ENCODE measurements at places on chromosomes 5 and 9. TPM values are rescaled to one million over a fixed set of nuclear protein-coding genes. Genes with fewer than 3 reads are reported as not detected.

GRCh38 chr5:154723740-154724505, 31.3 kb upstream of the LARP1 start:
- no peaks in the 10 kb centered on the region for H3K36me3 ChIP-seq
- no peaks in the 10 kb centered on the region for H3K27me3 ChIP-seq
- peaks cover 12% of the 10 kb centered on the region for H3K4me1 ChIP-seq
- H3K27ac ChIP-seq: no peak overlapping the region
- DNase-seq: no peak
- no peak overlapping the region for H3K4me3 ChIP-seq

GRCh38 chr9:101434998-101435397, 576 bp downstream of the ALDOB start:
- H3K4me3 ChIP-seq: no peak overlapping the region
- H3K27me3 ChIP-seq: no peaks in the 10 kb centered on the region
- no peaks in the 10 kb centered on the region for H3K36me3 ChIP-seq
- H3K27ac ChIP-seq: no peak overlapping the region
- no peak for DNase-seq

- peaks cover 9% of the 10 kb centered on the region for H3K4me1 ChIP-seq
- no peaks in the 10 kb centered on the region for H3K27me3 ChIP-seq
- H3K36me3 ChIP-seq: no peaks in the 10 kb centered on the region
- no peak for DNase-seq
These were observed 85.5 kb downstream of the LNPEP start for GRCh38 chr5:97021416-97021815.

GFI1B gene
- not detected for total RNA-seq

GRCh38 chr5:77367741-77368140, 124.4 kb downstream of the WDR41 start:
- DNase-seq: no peak
- H3K27me3 ChIP-seq: no peaks in the 10 kb centered on the region
- no peak overlapping the region for H3K27ac ChIP-seq
- H3K4me3 ChIP-seq: no peak overlapping the region
- H3K36me3 ChIP-seq: no peaks in the 10 kb centered on the region

DNA sequence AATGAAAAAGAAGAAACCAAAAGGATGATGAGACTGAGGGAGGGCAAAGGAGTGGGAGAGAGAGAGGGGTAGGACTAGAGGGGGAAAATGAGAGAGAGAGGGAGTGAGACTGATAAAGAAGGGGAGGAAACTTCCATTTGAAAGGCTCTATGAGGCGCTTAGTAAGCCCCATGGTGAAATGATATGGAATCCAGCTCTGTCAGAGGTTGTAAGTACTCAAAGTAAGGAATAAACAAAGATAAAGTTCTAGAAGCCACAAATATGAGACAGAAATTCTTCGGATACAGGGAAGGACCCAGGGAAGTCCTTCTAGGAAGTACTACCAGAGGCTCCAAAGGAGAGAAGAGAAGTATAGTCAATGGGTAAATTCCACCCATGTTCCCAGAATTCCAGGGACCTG, 21.7 kb upstream of the VLDLR start:
- DNase-seq: no peak
- no peak overlapping the region for H3K4me3 ChIP-seq
- no peak overlapping the region for H3K27ac ChIP-seq
- H3K36me3 ChIP-seq: no peaks in the 10 kb centered on the region

DNA sequence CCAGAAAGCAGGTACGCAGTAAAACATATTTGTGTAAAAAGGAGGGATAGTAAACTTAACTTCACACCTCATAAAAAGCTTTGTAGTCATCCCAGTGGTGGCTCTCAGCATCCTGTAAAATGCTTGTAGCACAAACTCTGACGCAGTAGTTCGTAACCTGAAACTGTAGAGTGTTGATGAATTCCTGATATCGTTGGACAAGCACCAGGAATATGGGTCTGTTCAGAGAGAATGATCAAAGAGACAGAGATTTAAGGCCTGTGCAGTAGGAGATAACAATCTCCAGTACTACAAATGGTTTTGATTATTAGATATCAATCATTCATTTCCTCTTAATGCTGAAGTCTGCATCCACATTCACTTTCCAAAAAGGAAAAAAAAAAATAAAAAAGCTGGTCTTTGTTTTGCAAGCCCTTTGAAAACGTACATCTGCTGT, 148.5 kb downstream of the KIAA0825 start:
- H3K4me3 ChIP-seq: no peak overlapping the region
- H3K4me1 ChIP-seq: no peaks in the 10 kb centered on the region
- H3K27ac ChIP-seq: no peak overlapping the region
- no peak for DNase-seq
- H3K27me3 ChIP-seq: no peaks in the 10 kb centered on the region
- H3K36me3 ChIP-seq: no peaks in the 10 kb centered on the region

PCDHAC2 gene
- 1.9 TPM for total RNA-seq

- H3K4me1 ChIP-seq: peaks cover 18% of the 10 kb centered on the region
- no peaks in the 10 kb centered on the region for H3K36me3 ChIP-seq
- DNase-seq: peak; percentile 21
These were observed 412.8 kb downstream of the SPOCK1 start for GRCh38 chr5:137086342-137086741.

DNA sequence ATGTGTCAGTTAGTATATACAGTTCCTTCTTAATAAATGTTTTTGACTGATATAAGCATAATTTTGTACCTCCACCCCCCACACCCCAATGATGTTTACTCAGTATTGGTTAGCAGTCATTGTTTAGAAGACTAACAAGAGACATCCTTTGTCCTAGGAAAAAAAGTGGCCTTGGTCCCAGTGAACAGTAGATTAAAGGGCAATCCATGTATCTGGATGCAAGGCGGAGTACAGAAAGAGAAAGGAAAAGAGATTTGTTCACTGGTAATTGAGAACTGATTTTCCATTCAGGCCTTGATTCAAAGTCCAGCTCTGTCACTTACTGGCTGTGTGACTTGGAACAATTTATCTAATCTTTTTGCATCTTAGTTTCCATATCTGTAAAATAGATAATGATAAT, 4.6 kb downstream of the RALGPS1 start:
- H3K36me3 ChIP-seq: no peaks in the 10 kb centered on the region
- H3K27me3 ChIP-seq: peaks cover 12% of the 10 kb centered on the region
- H3K4me1 ChIP-seq: peaks cover 15% of the 10 kb centered on the region
- no peak overlapping the region for H3K27ac ChIP-seq
- DNase-seq: no peak

MCC gene
- 2.5 TPM for total RNA-seq

GRCh38 chr5:69493396-69494133, 975 bp downstream of the OCLN start:
- H3K4me1 ChIP-seq: peaks cover 37% of the 10 kb centered on the region
- peaks cover 14% of the 10 kb centered on the region for H3K27me3 ChIP-seq
- H3K27ac ChIP-seq: peak overlapping the region; percentile 56
- peak overlapping the region; percentile 95 for H3K4me3 ChIP-seq
- DNase-seq: peak; percentile 77
- no peaks in the 10 kb centered on the region for H3K36me3 ChIP-seq

DNA sequence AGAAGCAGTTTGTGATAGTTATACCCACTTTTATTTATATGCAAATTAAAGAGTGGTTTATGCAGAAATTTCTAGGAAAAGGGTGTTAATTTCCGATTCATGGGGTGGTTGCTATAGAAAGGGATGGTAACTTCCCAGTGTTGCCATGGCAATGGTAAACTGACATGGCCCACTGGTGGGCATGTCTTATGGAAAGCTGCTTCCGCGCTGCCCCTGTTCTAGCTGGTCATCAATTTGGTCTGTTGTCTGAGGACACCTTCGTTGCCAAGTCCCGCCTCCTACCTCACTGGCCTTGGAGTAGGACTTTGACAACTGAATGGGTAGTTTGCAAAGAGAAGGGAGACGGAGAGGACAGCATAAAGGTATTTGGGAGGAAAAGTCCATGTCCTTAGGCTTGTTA, 74.0 kb upstream of the SMIM23 start:
- no peak for DNase-seq
- H3K4me3 ChIP-seq: no peak overlapping the region
- no peaks in the 10 kb centered on the region for H3K27me3 ChIP-seq
- H3K36me3 ChIP-seq: no peaks in the 10 kb centered on the region
- no peaks in the 10 kb centered on the region for H3K4me1 ChIP-seq

C5orf58 gene
- total RNA-seq: not detected

DNA sequence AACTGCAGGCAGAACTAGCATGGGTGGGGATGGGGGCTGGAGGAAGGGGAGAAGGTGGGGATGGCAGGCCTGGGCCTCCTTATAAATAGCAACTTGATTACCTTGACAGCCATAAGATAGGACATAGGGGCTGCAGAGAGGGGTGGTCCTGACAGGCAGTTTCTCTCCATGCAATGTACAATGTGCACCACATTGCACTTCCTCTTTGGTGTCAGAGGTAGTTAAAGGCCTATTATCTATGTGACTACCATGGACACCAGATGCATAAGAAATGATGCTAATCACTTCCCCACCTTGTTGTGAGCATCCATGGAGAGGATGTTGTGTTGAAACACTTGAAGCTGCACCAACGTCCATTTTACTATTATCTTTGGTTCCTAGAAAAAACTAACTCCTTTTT, 20.2 kb upstream of the SUB1 start:
- no peak for DNase-seq
- H3K27ac ChIP-seq: no peak overlapping the region
- no peaks in the 10 kb centered on the region for H3K36me3 ChIP-seq
- H3K27me3 ChIP-seq: no peaks in the 10 kb centered on the region

C9orf50 gene
- not detected for total RNA-seq

SOHLH1 gene
- not detected for total RNA-seq

GRCh38 chr9:93094658-93095204, 1.3 kb upstream of the CARD19 start:
- peak overlapping the region; percentile 49 for H3K4me3 ChIP-seq
- H3K4me1 ChIP-seq: peaks cover 5% of the 10 kb centered on the region
- no peaks in the 10 kb centered on the region for H3K36me3 ChIP-seq
- peaks cover 10% of the 10 kb centered on the region for H3K27me3 ChIP-seq
- H3K27ac ChIP-seq: no peak overlapping the region
- DNase-seq: peak; percentile 27

DNA sequence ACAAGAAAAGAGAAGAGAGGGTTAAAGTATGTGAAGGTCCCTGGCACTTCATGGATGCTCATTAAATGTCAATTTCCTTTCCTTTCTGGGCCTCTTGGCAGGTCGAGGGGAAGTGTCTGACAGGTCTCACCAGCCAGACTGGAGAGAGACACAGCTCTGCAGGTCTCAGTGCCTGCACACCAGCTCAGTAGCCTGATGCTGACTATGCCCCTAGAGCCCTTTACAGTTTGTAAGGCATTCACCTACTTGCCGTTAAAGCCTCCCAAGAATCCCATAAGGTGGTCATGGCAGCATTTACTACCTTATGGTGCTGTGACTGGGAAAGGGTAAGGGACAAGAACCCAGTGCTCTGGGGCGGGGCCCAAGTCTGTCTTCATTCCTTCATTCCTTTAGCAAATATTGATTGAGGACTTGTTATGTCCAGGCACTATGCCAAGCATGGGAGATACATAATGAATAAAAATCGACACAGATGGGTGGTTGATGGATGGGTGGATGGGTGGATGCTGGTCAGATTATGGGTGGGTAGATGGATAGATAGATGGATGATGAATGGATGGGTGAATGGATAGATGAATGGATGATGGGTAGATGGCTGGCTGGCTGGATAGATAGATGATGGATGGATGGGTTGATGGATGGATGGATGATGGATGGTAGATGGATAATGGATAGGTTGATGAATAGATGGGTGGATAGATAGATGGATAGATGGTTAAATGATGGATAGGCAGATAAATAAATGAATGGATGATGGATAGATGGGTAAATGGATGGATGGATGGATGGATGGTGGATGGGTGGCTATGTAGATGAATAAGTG, 21.3 kb upstream of the KIF12 start:
- no peak for DNase-seq
- H3K4me1 ChIP-seq: peaks cover 18% of the 10 kb centered on the region
- H3K36me3 ChIP-seq: no peaks in the 10 kb centered on the region
- no peak overlapping the region for H3K27ac ChIP-seq

DNA sequence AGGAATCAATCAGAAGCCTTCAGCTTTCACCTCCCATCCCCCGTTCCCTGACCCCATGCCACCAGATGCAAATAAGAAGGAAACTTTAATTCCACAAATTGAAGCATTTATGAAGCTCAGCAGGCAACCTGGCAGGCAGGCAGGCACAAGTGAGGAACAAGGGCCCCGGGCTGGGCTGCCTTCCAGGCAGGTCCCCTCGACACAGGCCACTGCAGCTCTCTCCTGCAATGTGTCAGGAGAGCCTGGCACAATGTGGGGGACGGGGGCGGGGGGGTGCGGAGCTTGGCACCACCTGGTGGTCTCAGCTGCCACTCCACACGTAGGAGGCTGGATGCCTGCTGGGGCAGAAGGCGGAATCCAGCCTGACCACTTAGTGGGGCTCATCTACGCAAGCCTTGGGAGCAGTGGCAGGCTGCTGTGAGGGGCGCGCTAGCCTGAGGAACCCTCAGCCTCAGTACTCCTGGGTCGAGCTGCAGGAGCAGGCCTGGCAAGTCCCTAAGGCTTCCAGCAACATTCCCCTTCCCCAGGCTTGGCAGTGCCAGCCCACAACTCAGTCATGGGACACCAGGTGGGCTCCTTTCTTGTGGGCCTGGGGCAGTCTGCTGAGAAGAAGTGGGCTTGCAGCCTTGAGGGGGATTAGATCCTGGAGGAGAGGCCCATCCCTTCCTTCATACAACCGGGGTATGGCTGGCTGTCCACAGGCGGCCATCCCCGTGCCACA, 50.2 kb upstream of the KCNMB1 start:
- H3K27ac ChIP-seq: no peak overlapping the region
- H3K4me1 ChIP-seq: peaks cover 45% of the 10 kb centered on the region
- H3K27me3 ChIP-seq: no peaks in the 10 kb centered on the region
- DNase-seq: no peak
- H3K4me3 ChIP-seq: no peak overlapping the region
- H3K36me3 ChIP-seq: no peaks in the 10 kb centered on the region

- H3K27ac ChIP-seq: no peak overlapping the region
- H3K27me3 ChIP-seq: no peaks in the 10 kb centered on the region
- DNase-seq: peak; percentile 39
These were observed 95.8 kb upstream of the PANK3 start for GRCh38 chr5:168674893-168675482.

- no peaks in the 10 kb centered on the region for H3K27me3 ChIP-seq
- DNase-seq: peak; percentile 21
- no peak overlapping the region for H3K4me3 ChIP-seq
- no peaks in the 10 kb centered on the region for H3K36me3 ChIP-seq
- H3K27ac ChIP-seq: no peak overlapping the region
- no peaks in the 10 kb centered on the region for H3K4me1 ChIP-seq
These were observed 11.6 kb downstream of the NAIP start for GRCh38 chr5:71013575-71013974.

- H3K4me3 ChIP-seq: no peak overlapping the region
- no peak for DNase-seq
- no peaks in the 10 kb centered on the region for H3K27me3 ChIP-seq
- H3K36me3 ChIP-seq: no peaks in the 10 kb centered on the region
These were observed 21.8 kb downstream of the FYB1 start for GRCh38 chr5:39197556-39197955.

- H3K4me3 ChIP-seq: no peak overlapping the region
- H3K4me1 ChIP-seq: peaks cover 12% of the 10 kb centered on the region
- H3K27me3 ChIP-seq: no peaks in the 10 kb centered on the region
- H3K36me3 ChIP-seq: no peaks in the 10 kb centered on the region
- DNase-seq: peak; percentile 71
These were observed 122.5 kb downstream of the CDH18 start for GRCh38 chr5:19865336-19866089.

- peaks cover 7% of the 10 kb centered on the region for H3K27me3 ChIP-seq
- no peaks in the 10 kb centered on the region for H3K36me3 ChIP-seq
- no peak overlapping the region for H3K27ac ChIP-seq
- peak overlapping the region; percentile 53 for H3K4me3 ChIP-seq
These were observed 5.5 kb downstream of the NSMF start for GRCh38 chr9:137453643-137454081.
